Stimulated activated memory B cell treated with anti-CD40 and anti-IgM and Interleukin-4, amounts not matched to agents 10 μg/mL and 1 μg/mL and 100 μg/mL, for 72 hours (primary cell): ENCODE measurements at places on chromosomes 4 and X.
A peak's percentile ranks its signal among the peaks of the same experiment; 100 is the strongest.

DNA sequence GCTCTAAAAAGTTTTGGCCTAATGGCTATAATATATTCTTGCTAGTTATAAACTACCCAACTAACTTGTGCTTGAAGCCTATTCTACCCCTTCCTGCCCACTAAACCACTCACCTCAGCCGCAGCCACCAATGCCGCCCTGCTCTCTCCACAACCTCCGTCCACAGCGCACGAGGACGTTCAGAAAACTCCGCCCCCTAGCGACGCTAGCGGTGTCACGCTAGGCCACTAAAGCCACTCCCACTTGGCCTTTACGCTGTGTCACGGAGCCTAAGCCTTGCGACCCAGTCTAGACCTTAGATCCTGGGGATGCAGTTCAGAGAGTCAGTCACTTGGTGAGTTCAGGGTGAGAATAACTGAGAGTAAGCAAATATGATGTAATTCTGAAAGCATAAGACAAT lies at the start of gene TEX11:
TSS of gene TEX11 (minus strand) at position 171 of the 400 bp plus-strand sequence. CDS start 922 bp downstream, outside the sequence.
- ATAC-seq = no peak

DNA sequence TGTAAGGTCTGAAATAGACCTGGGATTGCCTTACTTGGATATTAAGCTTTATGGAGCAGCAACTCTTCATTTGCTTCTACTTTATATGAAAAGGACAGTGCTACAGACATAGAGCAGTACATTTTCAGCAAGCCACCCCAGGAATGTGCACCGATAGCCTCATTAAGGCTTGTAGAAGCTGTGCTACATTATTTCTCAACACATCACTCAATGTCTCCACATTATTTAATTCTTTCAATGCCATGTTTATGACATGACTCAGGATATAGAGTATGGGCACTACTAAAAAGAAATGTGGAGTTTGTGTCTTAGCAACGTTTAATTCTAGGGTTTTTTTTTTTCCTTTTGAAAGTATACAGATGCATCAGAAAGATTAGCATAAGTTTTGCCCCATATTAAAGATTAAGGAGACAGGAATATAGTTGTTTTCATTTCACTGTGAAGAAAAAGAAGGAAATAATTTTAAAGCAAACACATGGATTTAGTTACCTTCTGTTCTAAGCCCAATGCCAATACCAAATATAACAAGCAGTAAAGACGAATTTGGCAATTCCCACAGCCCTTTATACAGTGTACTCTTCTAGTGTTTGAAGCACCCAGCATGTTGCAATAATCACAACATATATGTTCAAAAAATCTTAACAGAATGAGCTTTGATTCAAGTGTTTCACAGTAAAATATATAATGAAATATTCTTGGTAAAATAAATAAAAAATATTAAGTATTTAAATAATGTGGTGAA lies 2140.1 kb upstream of the AGA start:
- no peak for ATAC-seq

DNA sequence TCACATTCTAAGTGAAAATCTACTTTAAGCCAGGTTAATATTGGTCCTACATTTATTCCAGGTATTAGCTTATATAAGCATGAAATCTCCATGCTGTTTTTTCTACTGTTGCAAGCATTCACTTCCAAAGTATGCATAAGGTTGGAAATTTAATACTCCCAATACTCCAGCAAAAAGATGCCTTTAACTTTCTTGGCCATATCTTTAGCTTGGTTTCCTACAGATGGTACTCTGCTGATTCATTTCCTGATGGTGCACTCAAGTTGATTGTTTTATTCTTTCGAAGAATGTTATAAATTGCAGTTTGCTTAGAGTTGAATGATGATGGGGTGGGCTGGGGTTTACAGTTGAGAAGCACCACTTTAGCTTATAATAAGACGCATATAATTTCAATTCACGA lies 330.2 kb downstream of the PTTG2 start:
- ATAC-seq = no peak

GRCh38 chr4:154009191-154009590 lies 220.3 kb upstream of the SFRP2 start:
- no peak for ATAC-seq

DNA sequence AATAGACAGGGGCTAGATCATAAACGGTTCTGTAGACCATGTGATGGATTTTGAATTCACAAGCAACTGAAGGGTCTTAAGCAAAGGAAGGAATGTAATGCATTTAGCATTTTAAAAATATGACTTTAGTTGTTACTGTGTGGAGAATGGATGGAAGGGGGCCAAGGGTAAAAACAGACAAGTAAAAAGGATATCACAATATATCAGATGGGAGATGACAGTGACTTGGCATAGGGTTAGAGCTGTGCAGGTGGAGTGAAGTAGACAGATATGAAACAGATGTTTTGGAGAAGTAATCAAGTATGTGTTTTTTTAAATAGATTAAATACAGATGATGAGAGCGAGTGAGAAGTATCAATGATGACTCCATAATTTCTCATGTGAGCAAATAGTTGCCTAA lies 1116.0 kb upstream of the TENM3 start:
- ATAC-seq = no peak

DNA sequence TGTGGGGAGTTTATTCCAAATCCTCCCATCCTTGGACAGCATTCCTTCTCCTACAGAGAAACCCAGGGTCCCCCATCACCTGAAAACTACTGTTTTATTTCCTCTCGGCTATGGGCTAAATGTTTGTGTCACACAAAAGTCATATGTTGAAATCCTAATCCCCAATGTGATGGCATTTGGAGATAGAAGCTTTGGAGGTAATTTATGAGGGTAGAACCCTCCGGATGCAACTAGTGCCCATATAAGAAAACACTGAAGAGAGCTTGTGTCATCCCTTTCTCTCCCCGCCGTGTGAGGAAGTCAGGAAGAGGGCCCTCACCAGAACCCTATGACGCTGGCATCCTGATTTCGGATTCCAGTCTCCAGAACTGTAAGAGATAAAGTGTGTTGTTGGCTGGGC lies 127.8 kb upstream of the NOCT start:
- ATAC-seq = no peak

DNA sequence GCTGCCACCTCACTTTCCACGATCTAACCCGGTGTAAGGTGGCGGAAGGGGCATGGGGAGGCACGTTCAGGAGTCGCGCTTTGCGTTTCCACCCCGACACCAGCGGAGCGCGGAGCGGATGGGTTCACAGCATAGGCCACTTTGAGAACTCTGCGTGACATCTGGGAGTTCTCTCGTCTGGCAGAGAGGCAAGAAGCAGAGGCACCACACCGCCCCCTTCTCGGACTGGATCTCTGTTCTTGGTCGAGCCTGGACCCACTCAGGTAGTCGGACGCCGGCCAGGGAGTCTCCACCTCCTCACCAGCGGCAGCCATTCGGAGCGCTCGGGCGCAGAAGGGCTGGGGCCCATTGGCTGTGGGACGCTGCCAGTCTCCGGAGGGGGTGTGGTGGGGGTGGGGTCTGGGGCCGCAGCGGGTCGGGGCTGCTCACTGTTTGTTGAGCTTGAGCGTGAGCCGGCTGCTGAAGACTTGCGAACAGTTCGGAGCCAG lies at the start of gene DACH2:
TSS of gene DACH2 (plus strand) at position 428 of the 488 bp plus-strand sequence.
- ATAC-seq = peak; percentile 88

DNA sequence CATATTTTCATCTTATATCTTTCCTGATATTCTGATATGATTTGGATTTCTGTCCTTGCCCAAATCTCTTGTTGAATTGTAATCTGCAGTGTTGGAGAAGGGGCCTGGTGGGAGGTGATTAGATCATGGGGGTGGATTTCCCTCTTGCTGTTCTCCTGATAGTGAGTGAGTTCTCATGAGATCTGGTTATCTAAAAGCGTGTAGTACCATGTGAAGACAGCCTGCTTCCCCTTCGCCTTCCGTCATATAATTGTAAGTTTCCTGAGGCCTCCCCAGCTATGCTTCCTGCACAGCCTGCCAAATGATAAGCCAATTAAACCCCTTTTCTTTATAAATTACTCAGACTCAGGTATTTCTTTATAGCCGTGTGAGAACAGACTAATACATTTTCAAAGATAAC lies 77.2 kb downstream of the ANKRD50 start:
- ATAC-seq = no peak

GRCh38 chr4:17567271-17567670 lies 9.7 kb upstream of the LAP3 start:
- no peak for ATAC-seq

GRCh38 chr4:119510395-119511149 lies 118.0 kb downstream of the PDE5A start:
- no peak for ATAC-seq

GRCh38 chr4:75909405-75909804 lies 7.2 kb upstream of the PPEF2 start:
- ATAC-seq = no peak

- ATAC-seq = no peak
Measured at GRCh38 chrX:38268011-38268410, 47.3 kb upstream of the SRPX start.

DNA sequence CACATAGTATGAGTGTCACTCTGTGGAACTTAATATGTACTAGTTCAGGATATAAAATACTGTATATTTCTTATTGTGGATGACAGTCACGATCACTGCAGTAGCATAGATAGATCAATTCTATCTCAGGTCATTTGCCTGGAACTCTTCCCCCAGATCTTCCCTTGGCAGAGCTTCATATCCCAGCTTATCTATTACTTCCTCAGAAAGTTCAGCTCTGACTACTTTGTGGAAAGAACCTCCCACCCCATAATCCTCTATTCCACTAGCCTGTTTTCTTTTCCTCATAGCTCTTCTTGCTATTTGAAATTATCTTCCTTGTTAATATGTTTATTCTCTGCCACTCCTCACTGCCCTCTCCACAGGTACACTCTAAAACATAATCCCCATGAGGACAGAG lies 10.9 kb downstream of the FAM241A start:
- ATAC-seq = no peak

DNA sequence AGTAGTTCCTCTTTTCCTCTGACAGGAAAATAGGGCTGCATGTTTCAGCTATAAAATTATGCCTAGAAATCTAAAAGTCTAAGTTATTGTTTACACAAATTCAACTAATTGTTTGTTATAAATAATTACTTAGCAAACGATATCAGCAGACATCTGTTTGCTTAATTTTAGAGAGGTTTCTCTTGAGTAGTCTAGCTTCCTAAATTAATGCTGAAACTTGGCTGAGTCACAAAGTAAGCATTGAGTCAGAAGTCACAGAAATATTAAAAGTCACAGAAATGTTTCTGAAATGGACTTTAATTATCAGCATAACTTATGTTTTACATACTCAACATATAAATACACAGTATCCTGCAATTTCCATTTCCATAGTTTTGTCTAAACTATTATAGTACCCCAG lies 1044.0 kb downstream of the CCSER1 start:
- ATAC-seq = no peak

- no peak for ATAC-seq
Measured at GRCh38 chr4:30755346-30755745, 35.2 kb downstream of the PCDH7 start.

DNA sequence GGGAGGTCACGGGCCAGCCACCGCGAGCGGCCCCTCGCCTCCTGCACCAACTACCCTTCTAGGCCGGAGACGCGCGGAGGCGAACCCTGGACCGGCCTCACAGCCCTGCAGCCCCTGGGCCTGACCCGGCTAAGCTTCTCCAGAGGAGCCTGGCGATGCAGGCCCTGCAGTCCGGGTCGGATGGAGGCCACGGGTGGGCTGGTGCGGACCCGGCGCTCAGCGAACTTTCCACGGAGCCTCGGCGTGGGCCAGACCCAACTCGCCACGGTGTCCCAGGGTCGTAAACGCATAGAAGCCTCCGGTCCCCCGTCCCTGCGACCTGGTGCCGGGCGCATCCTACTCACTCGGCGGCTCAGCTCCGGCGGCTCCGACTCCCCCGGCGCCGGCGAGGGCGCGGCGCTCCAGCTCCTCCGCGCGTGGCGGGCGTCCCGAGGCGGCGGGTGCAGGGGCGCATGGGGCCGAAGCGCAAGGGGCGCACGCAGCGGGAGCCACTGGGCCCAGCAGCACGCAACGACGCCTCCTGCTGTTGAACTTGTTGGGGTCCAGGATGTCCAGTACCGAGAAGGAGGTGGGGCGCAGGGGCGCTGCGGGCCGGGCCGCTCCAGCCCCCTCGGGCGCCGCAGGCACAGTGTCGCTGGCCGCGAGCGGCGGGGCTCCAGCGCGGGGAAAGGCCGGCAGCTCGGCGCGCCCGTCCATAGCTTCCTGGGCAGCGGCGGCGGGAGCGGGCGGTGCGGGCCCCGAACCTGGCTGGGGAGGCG lies 427 bp downstream of the NKX1-1 start:
- no peak for ATAC-seq

DNA sequence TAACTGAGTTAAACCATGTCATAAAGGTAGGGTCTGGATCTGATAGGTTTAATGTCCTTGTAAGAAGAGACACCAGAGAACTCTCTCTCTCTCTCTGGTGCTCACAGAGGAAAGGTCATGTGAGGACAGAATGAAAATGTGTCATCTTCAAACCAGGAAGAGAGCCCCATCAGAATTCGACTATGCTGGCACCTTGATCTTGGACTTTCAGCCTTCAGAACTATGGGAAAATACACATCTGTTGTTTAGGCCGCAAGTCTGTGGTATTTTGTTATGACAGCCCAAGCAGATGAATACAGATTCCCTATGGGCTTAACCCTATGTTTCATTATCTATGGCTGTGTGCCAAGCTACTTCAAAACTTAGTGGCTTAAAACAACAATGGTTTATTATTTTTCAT lies 105.5 kb upstream of the DDIT4L start:
- no peak for ATAC-seq

GRCh38 chrX:85907316-85907715 lies 140.0 kb downstream of the CHM start:
- ATAC-seq = no peak

DNA sequence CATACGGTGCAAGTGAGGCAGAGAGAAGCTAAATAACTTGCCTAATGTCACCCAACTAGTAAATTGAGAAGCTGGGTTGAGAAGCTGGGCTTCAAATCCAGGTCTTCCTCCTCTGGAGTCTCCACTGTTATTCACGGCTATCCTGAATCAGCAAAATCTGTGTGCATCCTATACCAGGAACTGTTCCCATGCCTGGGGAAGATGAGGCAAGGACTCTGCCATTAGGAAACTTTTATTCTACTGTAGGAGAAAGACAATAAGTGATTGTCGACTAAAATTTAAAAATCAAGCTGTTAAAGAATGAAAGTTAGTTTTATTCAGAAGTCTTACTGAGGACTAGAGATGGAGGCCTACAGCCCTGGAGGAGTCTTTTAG lies 872 bp upstream of the TEC start:
- ATAC-seq = no peak

GRCh38 chrX:10667143-10667542 lies 46.8 kb upstream of the MID1 start:
- ATAC-seq = no peak

- peak; percentile 69 for ATAC-seq
Measured at GRCh38 chr4:172813359-172813923, 355.2 kb upstream of the GALNT7 start.

DNA sequence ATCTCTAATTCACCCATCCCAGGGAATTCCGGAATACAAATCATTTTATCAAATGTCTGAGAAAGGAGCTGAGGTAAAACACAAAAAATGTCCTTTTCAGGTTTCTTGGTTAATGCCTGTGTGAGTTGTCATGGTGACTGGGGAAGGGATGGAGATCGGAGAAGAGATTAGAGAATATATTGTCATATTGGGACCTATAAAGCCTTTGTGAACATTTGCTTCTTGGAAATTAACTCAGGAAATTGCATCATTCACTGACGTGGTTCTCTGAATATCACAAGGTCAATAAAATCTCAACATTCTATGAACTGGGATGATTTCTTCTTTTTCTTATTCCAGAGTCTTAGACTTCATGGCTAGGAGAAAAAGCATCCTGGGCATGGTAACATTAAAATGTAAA lies 174.8 kb upstream of the GLRA2 start:
- no peak for ATAC-seq
